ENCODE measurements at places on chromosomes 4 and X.

GRCh38 chr4:155161357-155161756 lies 47.1 kb upstream of the NPY2R start:
- DNase-seq = no peak

DNA sequence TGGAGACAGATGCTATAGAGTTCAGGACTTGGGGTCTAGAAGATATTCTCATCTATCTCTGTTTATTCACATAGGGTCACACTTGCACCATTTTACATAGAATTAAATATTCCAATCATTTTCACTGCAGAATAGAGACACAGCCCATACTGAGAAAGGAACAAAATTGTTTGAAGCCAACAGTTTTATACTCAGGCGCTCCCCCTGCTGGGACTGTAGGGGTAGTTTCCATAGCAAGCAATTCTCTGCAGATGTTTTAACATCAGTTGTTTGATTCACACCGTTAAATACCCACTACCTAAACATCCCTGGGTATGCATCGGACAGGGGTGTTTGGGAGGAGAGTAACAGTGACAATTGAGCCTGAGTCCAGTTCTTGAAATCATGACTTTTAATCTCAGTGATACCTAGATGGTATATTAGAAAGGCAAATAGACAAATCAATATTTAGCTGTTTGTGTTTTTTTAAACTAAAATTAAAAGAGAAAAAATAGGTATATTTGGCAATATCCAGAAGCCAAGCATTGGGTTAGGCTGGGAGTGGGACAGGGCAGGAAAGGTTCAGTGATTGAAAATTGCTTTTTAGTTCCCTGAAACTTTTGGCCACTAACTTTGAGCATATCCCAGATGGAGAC lies 33.8 kb downstream of the LONRF3 start:
- DNase-seq = peak; percentile 27

- DNase-seq = no peak
Observed at GRCh38 chr4:21543514-21543913, 405.1 kb downstream of the KCNIP4 start.

GRCh38 chr4:53012738-53013137 lies 150.6 kb downstream of the RASL11B start:
- DNase-seq = no peak

DNA sequence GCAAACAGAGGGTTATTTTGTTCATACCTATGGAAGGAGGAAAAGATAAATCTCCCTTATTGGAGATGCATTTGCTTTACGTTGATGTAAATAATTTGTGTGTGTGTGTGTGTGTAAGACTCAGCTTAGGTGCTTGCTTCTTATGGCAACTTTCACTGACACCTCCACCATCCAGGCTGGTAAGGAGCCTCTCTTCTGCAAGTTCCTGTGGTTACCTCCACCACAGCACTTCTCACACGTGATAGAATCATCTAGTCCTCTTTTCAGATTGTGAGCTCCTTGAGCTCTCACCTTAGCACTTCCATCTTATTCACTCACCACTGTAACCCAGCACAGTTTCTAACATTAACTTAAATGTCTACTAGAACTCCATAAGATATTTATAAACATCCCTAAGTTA lies 553.7 kb downstream of the FGF13 start:
- DNase-seq = no peak

GRCh38 chrX:118448273-118448783 lies 47.3 kb upstream of the DOCK11 start:
- no peak for DNase-seq
